ENCODE measurements at places on chromosomes 6 and 20.

DNA sequence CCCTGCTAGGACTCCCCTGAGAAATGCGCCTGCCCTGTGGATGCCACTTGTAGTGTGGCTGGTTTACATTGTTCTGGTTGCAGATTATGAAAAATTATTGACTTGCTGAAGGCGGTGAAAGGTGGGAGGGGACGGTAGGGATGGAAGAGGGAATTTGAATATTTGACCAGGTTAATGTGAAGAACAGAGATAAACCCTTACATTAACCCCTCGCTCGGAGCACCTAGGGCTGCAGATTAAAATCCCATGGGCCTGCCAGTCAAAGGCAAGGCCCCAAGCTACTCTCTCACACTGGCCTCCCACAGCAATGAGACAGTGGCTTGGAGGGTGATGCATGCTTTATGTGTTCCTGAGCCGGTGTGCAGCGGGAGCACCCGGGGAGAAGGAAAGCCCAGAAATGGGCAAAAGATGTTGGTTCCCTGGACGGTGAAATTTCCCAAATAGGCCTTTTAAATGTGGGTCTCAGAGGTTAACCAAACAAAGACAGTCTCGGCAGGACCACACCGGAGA, 2.5 kb downstream of the FOXF2 start:
- no peak for DNase-seq

DNA sequence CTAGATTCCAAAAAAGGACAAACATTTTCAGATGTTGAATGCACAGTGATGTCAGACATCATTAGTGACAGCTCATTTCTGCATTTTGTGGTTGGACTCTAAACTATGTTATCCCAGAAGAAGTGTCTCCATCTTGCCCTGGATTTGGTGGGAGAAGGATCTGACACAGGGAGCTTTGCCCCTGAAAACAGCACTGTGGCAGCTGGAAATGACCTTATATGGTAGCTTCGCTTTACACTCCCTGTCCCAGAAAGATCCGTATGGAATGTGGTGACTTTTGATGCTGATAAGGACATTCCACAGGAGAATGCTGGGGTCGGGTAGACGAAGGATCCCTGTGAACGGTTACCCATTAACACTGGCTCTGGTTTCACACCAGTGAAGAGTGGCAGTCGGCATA, 87.2 kb upstream of the EDN1 start:
- DNase-seq, result no peak

DNA sequence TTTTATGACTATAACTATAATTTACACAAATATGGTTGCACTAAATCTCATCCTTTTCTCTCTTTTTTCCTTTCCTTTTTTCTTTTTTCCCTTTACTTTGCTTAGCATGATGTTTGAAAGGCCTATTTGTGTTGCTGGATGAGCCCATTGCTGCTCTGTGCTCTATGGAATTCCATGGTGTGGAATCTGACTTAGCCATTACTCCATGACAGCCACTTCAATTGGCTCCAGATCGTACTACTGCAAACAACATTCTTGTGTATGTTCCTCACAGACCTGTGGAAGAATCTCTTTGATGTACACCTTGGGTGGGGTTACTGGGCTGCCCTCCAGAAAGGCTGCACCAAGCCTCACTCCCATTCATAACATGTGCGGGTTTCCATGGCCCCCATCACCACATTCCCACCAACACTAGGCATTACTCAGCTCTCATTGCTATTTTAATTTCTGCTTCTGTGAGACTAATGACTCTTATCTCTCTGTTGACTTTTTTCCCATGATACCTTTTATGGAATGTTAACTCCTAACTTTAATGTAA, 979.0 kb downstream of the KIF16B start:
- no peak for DNase-seq

DNA sequence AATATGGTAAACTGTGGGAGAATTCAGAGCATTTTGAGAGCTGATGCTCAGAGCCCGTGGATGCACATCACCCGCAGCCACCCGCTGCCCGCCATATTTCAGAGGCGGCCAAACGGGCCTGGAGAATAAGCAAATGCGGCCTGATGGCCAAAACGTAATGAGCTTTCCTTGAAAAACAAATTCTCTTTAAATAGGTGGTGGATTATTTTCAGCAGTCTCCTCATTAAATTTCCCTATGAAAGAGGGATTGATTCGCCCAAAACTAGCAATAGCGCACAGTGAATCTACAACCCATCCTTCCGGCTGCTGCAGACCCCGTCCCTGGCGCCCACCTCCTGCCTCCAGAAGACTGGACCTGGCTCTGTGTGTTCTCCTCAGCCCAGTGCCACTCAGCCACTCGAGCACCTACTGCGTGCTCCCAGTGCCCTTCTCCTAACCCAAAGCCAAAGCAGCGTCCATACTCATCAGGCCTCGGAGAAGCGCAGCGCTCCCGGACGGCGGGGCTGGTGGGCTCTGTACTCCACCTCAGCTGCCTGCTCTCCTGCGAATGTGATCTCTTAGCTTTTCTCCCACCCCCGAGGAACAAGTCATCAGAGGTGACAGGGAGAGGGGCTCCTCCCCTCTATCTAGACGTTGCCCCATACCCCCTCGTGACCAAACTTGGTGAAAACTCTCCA, 224.8 kb downstream of the TAF4 start:
- no peak for DNase-seq

- no peak for DNase-seq
Measured at GRCh38 chr6:84062519-84063154, 29.1 kb downstream of the MRAP2 start.

DNA sequence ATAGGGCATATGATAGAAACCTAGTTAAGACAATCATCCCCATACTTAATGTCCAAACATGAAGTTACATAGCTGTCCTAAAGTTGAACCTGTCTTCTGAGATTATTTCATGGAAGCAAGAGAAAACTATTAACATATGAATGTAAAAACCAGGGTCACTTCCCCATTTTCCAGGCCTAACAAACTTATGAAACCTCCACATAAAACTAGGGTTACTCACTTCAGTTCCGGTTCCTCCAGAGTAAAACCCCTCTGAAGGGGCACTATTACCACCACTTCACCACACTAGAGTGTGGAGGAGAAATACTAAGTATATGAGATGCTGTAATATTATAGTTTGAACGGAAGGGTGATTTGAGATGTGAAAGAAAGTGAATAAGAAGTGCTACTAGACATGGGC, 14.9 kb downstream of the PRKN start:
- DNase-seq, result no peak

DNA sequence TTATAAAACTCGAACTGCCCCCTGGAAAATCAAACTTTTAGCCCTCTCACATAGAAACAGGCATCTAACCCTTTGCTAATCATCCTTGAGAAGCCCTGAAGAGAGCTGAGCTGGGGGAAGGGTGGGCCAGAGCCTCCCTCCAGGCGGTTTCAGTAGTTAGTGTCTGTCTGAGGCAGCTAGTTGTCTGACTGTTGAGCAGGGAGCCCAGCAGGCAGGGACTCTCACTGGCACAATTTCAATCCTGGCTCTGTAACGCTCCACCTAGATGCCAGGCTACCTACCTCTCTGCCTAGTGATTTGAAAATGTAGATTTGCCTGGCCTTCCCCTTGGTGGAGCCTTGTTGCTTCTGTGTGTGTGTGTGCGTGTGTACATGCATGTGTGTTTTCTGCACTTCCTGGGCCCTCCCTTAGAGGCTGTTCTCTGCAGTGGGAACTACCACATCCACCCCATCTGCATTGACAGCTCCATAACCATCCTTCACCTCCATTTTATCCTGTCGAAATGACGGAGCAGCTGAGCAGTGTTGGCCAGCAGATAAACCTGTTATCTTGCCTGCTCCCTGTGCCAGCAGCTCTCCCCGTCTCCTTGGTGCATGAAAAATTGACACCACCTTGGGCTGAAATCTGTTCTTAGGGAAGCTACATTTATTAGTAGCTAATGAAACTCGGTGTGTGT, 69.6 kb upstream of the VSTM2L start:
- no peak for DNase-seq

GRCh38 chr6:123171341-123172115, 175.5 kb downstream of the CLVS2 start:
- DNase-seq, result no peak

GRCh38 chr20:44494681-44495080, 19.0 kb downstream of the TTPAL start:
- DNase-seq, result no peak

DNA sequence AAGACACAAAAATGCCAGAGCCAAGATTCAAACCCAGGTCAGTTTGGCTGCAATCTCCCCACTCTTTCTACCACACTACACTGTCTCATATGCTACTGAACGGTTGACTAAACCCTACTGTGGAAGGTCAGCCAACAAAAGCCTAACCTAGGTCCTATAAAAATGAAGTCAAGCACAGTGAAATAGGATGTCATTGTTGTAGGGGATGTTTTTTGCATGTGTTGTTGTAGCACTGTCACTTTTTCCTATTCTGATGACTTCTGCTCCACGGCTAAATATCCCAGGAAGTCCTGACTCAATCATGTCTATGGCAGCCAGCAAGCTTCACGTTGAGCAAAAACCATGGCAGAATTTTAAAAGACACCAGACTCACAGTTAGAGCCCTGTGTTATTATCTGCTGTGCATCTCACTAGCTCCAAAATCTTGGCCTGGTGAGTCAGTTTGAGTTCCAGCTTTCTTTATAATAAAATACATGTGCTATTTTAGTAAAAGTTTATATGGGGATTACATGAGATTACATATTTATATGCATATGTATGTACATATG, 322.1 kb upstream of the NT5E start:
- no peak for DNase-seq

DNA sequence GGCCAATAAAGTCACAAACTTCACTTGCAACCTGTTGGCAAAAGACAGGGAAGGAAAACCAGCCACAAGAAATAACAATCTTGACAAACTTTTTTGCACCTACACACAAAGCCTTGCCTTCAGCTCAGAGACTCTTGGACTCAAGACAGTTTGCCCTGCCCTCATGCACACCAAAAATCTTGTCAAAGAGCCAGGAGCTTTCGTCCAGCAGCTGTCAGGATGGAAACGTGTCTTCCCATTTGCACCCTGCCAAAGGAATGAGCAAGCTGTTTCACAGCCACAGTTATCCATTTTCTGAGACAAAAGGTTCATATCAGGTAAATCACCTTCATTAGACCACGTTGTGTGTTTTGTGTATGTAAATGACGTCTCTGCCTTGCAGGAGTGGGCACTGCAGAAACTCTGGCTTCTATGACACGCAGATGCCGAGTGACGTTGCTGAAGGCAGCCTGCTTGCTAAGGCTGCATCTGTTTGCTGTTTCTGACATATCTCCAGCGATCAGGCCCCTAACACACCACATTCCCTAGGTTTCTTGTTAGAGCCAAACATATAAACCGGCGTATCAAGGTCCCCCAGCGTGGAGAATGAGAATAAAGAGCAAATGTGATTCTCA, 193.4 kb downstream of the SYNDIG1 start:
- no peak for DNase-seq
